Suppressor macrophage (primary cell): ENCODE measurements at places on chromosomes 1 and 21.

DNA sequence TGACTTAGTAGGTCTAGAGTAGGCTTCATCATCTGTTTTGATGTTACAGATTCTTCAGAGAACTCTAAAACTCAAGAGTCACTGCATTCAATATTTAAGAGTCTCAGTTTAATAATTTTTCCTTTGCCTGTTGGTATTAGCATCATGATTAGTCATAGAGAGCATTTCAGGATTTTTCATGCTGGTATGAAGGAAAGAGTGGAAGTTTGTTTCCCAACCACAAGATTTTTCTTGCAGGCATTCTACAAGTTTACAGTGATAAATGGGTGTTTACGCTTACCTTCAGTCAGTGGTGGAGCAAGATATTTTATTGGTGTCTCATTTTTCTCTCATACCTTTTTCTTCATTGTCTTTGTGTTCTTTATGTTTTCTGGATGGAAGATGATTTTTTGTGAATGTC, 58.4 kb upstream of the MYOCOS start:
- no peak for DNase-seq

DNA sequence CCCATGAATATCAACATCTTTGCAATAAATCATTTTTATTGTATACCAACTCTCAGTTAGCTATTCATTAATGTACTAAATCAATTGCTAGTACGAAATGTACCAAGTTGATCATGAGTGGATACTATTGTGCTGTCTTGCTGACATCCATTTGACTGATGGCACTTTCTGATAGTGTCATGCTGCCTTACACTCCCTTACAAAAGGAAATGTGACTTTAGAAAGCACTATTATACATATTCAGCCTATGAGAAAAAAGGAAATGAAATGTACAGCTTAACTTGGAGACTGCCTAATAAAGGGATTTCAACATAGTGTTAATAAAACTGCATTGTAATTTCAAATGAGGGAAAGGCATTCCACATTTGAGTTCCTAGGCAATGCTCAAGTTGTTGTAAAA, 52.2 kb downstream of the PLA2G4A start:
- DNase-seq: peak; percentile 37

DNA sequence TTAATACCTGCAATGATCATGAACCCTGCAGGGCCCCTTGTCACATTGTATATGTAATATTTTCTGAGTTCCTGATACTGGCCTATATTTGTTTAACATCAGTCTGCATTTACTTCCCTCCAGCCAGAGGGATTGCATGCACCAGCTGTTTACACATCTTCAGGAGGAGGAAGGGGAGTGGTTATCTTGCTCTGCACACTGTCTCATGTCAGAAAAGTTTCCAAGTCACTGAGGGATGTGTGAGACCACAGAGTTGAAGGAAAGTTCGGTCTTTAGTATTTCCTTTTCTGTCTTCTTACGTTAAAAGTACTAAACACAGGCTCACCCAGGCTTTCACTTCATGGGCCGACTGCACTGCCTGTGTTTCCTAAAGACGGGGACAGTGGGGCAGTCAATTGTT, 574.1 kb downstream of the LMO4 start:
- DNase-seq: peak; percentile 64

DNA sequence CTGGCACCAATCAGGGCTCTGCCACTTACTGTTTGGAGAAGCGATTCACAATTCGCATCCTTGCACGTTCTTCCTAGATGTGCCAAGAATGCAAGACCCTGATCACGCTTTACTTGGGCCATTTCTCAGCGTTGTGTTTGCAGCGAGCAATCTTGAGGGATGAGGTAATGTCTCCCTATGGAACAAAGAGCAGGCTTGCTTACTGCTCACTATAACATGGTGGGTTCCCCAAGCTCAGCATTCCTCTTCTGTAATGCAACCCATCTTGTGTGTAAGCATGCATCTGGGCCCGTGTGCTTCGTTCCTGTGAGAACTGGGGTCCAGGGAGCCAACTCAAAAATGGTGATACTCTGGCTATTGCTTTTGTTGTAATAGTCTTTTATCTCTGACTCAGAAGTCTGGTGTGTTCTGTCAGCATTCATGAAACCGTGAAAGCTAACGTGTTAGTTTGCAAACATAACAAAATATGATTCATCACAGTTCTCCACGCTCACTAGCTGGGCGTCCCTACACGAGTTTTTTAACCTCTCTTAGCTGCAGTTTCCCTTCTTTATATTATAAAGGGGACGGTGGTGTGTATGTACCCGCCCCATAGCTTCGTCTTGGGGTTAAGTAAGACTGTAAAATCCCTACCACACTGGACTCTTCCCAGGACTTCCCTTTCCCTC, 33.3 kb downstream of the DNTTIP2 start:
- DNase-seq: peak; percentile 89

DNA sequence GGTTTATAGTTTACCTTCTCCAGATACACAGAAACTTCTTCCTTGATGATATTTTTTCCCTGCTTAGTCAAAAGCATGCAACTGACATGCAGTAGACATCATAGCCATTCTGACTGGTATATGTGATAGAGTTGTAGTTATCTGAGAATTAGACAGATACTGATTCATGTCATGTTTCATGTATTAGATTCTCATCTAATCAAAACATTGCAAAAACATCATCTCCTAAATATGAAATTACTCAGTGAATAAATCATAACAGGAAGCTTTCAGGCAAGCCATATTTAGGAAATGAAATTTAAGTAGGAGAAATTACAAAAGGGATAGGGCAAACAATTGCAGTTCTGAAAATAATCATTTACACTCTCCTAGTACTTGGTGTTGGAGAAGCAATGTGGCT, 38.4 kb upstream of the ASB17 start:
- DNase-seq: no peak

- DNase-seq: peak; percentile 33
These were observed 51.8 kb downstream of the RUNX1 start for GRCh38 chr21:34997294-34997693.
